HT1080 (cell line): ENCODE measurements at places on chromosomes 11 and 22. TPM values are rescaled to one million over a fixed set of nuclear protein-coding genes. Genes with fewer than 3 reads are reported as not detected.

Gene NLRP14
- total RNA-seq = not detected in 2 replicates

Gene TIMP3
- 8.6 and 10.4 TPM in 2 replicates for total RNA-seq

Gene MEI1
- total RNA-seq = 1.4 and 2.4 TPM in 2 replicates

Gene CASP5
- total RNA-seq = not detected in 2 replicates

Gene CEND1
- total RNA-seq = 0.53 and 1.0 TPM in 2 replicates

Gene C11orf42
- total RNA-seq = not detected in 2 replicates

Gene ANO3
- not detected in 2 replicates for total RNA-seq

Gene OR10G4
- not detected in 2 replicates for total RNA-seq

Gene HBB
- not detected in 2 replicates for total RNA-seq

Gene C1QTNF4
- total RNA-seq = not detected in 2 replicates

Gene BIK
- total RNA-seq = 0.14 and 0.50 TPM in 2 replicates

Gene PHLDB1
- total RNA-seq = 42.2 and 48.7 TPM in 2 replicates

Gene PATE2
- total RNA-seq = not detected in 2 replicates

Gene SERPING1
- not detected in 2 replicates for total RNA-seq
